ENCODE measurements at places on chromosomes 1 and 21.

- no peak for DNase-seq
Observed at GRCh38 chr1:36225283-36225899, 1.1 kb downstream of the THRAP3 start.

- no peak for DNase-seq
Observed at GRCh38 chr1:170630977-170631376, 33.0 kb upstream of the PRRX1 start.

- no peak for DNase-seq
Observed at GRCh38 chr1:37032660-37033354, 1.5 kb downstream of the GRIK3 start.

GRCh38 chr1:245877976-245878375, 629.1 kb downstream of the SMYD3 start:
- DNase-seq: no peak

DNA sequence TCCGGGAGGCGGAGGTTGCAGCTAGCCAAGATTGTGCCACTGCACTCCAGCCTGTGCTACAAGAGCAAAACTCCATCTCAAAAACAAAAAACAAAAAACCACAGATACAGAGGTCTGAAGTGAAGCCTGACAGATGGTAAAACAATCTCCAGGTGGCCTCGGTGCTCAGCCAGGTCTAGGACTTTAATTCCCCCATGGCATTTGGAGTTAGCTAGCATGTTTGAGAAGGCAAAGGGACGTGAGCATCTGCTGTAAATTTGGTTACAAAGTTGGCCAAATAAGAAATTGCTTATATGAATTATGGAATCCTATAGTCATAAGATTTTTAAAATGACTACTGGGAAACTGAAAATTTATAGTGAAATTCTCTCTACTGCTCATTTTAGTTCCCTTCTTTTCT, 98.3 kb upstream of the FMN2 start:
- DNase-seq: no peak

GRCh38 chr1:220135755-220136154, 41.8 kb downstream of the IARS2 start:
- no peak for DNase-seq

- no peak for DNase-seq
Observed at GRCh38 chr1:209208648-209209047, 374.9 kb upstream of the CAMK1G start.

GRCh38 chr1:235100194-235100772, 28.4 kb downstream of the TOMM20 start:
- DNase-seq: no peak

GRCh38 chr1:181482521-181483284, 614 bp upstream of the CACNA1E start:
- DNase-seq: no peak

DNA sequence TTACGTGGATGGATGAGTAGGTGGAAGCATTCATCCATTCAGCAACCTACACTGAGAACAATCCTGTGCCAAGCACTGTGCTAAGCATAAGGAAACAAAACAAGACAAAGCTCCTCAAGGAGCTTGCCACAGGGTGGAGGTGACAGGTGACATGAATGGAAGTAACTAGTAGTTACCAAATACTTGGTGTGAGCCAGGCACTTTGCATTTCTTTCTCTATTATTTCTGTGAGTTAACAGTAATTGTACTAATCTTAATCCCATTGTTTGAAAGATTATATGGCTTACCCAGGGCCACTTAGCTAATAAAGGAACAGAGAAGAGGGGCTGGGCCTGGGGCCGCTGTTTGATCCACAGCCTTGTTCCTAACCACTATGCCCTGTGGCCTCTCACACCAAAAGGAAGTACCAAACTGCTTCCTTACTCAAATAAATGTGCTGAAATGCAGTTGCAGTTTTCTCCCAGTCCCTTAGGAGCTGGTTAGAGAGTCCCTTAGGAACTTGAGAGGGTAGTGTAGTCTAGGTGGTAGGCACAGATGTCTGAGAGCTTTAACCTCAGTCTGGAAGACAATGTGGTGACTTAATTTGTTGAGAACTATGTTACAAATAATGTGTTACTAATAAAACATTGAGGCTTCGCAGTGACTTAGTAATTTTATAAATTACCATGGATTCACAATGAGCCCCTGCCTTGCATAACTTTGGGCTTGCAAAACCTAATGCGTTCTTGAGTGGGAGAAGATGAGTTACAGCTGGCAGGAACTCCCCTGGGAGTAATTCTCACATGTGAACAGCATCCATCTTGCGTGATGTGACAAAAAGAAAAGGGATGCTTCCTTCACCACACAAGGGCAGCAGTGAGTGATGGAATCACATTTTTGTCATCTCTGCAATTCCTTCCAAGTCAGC, 69.8 kb downstream of the MPZL1 start:
- DNase-seq: no peak

GRCh38 chr1:203607533-203607873, 19.1 kb upstream of the ATP2B4 start:
- no peak for DNase-seq

DNA sequence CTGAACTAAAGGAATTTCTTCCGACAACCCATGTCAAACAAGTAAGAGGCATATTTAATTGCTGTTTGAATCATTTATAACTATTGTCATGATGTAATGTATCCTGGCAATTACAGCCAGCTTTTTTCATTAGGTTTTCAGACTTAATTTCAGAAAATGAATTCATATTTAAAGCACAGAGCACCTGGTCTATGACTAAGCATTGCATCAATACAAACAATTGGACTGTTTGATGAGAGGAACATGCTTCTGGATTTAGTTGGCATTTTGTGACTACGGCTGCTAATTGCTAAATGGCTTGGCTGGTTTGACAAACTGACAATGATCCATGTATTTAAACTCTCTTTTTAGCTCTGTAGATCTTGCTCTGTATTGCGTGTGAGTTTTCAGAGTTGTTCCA, 853.4 kb downstream of the NCAM2 start:
- DNase-seq: no peak

- DNase-seq: no peak
Observed at GRCh38 chr1:226786550-226786949, 47.5 kb upstream of the ITPKB start.

- no peak for DNase-seq
Observed at GRCh38 chr1:70820396-70820795, 227.2 kb downstream of the PTGER3 start.

DNA sequence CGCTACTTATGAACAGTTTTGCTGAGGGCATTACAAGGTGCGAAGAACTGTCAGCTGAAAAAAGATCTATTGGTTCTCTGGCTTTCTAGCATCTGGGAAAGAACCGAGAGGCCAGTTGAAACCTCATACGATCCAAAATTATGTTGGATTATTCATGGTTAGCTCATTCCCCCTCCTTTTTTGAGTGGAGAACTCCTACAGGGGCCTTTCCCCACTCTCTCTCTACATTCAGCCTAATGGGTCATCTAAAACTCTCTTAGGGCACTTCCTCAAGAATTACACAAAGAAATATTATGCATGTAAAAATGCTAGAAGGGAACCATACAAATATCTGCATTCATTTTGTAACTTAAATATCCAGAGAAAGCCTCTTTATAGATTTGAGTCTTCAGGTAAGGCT, 358.2 kb downstream of the ADGRL2 start:
- no peak for DNase-seq

DNA sequence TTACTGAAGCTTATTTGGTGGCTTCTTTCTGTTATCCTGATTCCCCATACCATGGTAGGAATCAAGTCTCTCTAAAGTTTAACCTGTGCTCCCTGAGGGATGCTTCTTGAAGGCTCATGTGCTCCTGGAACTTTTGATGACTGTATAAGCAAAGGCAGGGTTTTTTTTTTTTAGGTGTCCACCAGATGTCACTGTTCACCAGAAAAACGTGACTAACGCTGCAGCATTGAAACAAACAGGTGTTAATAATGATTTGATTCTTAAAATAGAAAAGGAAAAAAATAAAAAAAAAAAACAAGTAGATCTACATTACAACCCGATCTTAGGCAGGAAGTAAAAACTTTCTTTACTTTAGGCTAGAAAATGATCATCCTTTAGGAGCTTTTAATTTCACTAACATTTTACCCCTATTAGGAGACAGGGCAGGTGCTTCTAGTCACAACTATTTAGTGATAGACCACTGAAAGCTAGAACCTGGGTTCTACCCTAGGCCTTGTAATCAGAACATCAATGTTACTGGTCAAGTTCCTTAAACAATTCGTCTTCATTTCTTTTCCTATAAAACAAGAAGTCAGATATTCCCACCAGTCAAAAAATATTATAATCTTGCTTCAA, 223.0 kb downstream of the PLA2G4A start:
- DNase-seq: no peak

GRCh38 chr1:157448636-157449035, 103.7 kb downstream of the FCRL5 start:
- no peak for DNase-seq

GRCh38 chr1:43056981-43057391, 98.3 kb upstream of the SLC2A1 start:
- no peak for DNase-seq

- no peak for DNase-seq
Observed at GRCh38 chr1:158101927-158102326, 78.8 kb upstream of the CD1D start.

DNA sequence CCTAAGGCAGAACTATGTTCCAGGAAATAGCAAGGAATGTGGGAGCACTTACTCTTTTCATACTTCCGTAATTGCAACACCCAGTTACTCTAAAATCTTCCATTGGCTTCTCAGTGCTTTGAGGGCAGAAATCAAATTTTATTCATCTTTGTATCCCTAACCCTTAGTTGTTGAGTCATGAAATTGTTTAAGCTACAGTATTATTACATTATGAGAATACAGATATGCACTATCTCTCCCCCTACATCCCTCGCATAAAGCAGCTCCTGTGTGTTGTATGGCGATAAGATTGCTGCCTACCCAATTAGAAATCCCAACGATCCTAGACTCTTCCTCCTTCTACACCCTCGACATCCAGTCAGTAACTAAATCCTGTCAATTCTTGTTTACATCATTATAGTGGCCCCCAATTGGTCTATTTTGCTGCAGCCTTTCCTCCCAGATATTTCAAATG, 2.6 kb downstream of the AIDA start:
- no peak for DNase-seq

- DNase-seq: no peak
Observed at GRCh38 chr1:19078536-19078935, 122.1 kb upstream of the IFFO2 start.

GRCh38 chr1:212783976-212784375, 7.6 kb downstream of the NSL1 start:
- no peak for DNase-seq

GRCh38 chr1:198373376-198373775, 167.1 kb downstream of the ATP6V1G3 start:
- DNase-seq: no peak

DNA sequence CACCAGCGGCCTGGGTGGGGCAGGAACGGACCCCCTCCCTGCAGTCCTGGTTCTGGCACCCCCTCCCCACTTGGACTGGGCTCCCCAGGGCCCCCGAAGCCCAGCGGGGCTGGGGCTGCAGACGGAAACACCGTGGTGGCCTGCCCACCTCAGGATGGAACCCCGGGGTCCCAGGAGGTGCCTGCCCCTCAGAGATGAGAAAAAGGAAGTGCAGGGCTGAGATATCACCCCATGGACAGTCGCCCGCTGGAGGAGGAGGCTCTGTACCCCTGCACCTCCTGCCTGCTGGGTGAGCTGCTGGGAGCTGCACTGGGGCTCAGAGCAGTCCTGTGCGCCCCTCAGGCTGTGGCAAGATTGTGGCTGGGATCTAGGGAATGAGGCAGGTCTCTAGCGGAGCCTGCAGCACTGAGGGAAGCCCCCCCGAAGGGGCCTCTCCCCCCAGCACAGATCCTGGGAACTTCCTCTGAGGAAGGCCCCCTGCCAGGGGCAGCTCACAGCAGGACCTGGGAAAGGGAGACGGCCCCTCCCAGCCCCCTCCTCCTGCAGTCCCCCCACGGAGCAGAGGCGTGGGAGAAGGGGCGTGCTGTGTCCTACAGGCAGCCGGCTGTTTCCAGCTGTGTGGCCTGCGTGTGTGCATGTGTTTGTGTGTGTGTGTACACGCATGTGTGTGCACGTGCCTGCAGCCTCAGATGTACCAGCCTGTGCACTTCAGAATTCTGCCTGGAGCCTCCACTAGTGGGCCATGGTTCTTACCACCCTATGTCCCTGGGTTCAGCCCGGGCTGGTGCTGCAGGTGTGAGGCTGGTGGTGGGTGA, 6.9 kb downstream of the AGRN start:
- DNase-seq: no peak

- no peak for DNase-seq
Observed at GRCh38 chr1:167573035-167573434, 19.5 kb upstream of the CREG1 start.

DNA sequence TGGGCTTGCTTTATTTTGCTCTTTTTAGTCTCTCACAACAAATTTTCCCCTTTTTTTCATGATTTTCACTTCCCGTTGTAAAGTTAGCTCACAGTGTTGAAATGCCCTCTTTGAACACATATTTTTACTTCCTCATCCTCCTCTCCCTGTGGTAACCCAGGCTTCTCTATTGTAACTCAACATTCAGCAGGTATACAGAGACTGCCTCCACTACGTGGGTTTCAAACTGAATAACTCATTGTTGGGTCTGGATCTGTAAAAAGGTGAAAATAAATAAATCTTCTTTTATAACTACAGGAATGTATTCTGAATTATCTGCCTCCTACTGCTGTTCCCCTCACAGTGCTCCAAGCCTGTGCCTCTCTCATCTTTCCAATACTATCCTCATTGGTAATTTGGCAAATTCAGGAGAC, 166.4 kb downstream of the RUNX1 start:
- DNase-seq: no peak

DNA sequence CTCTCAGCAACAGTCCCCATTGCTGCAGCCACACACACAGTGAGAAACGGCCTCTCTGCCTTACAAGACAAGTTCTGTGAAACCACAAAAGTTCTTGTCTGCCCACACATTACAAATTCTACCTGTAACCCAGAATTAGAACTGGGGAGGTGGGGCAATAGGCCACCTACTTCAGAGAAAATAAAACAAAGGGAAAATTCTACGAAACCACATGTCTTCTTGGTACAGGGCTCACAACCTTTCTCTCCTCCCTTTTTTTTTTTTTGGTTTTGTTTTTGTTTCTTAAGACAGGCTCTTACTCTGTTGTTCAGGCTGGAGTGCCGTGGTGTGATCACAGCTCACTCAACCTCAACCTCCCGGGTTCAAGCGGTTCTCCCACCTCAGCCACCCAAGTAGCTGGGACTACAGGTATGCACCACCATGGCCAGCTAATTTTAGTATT, 30.2 kb downstream of the LPAR3 start:
- peak; percentile 14 for DNase-seq

- no peak for DNase-seq
Observed at GRCh38 chr21:39869141-39869818, 2.0 kb downstream of the PCP4 start.

- DNase-seq: no peak
Observed at GRCh38 chr1:93716163-93716562, 34.5 kb upstream of the BCAR3 start.
